Right renal pelvis (tissue), 4 donors: ENCODE measurements at places on chromosomes 12 and 14. TPM values are rescaled to one million over a fixed set of nuclear protein-coding genes. Genes with fewer than 3 reads are reported as not detected.

DNA sequence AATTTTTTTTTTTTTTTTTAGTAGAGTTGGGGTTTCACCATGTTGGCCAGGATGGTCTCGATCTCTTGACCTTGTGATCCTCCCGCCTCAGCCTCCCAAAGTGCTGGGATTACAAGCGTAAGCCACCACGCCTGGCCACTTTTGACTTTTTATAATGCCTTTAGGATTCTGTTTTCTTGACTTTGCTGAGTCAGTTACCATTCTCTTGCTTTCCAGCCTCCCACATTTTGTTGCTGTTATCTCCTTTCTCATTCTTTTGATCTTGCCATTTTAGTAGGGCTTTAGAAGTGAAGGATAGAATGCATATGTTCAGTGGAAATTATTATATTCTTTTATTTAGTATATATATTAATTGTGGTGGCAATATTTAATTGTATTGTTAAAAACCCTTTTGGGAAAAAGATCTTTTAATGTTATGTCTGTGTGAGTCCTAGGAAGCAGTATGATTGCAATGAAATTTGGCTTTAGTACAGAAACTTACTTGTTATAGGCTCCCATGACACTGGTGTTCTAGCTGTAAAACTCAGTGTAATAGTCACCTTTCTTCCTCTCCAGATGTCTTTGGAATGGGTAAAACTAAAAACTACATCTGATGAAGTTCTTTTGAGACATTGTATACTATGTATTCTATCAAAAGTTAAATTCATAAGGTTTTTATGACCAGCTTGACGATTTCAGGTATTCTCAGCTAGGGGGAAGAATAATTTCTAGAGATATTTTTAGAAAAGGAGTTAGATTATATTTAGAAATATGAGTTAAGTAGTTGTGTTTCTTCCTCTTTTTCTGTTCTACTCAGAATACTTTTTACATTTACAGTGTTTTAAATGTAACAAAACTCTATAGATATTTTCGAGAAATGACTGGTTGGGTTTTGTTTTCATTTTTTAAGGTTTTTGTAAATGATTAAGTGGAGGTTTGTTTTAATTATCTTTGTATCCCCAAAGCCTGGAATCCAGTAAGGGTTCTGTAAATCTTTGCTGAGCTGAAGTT is 74.7 kb downstream of the APAF1 start:
- DNase-seq: no peak

DNA sequence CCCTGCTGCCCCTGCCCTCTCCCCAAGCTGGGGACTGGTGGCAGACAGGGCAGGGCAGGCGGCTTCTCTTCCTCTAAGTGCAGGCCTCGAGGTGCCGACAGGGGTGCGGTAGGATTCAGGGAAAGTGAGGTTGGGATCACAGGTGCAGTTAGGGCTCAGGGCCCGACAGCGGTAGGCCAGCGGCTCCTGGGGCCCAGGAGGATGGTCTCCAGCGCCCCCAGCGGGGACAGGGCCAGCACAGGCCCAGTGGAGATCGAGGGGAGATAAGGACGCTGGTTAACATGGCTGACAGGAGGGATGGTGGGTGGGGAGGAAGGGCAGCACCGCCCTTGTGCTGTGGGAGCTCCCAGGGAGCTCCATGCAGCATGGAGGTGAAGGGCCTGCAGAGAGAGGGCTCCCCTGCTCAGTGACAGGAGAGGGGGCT is 935 bp upstream of the CRIP1 start:
- DNase-seq: no peak

- DNase-seq: no peak
Observed at GRCh38 chr12:87231818-87232217, 797.4 kb downstream of the C12orf50 start.

- no peak for DNase-seq
Observed at GRCh38 chr12:79844693-79845092, 90.2 kb downstream of the PPP1R12A start.

DNA sequence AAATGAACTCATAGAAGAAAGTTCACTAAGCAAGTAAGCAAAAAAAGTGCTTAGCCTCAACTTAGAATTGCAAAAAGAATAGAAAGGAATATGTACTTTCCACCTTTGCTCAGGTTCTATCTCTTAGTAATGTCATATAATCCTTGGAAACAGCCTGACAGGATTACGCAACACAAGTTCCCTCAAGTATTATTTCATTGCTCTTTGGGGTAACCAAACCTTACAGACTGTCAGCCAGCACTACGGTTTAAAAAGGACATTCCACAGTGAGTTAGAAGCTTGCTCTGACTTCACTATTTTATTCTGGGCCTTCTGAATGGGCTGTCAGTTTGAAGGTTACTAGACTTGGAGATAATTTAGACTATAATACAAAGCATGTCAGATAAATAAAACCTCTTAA is 264.0 kb downstream of the ATXN7L3B start:
- DNase-seq: no peak

- DNase-seq: no peak
Observed at GRCh38 chr12:11580125-11580751, 69.2 kb upstream of the ETV6 start.

GRCh38 chr14:100448376-100448775 is 125.2 kb downstream of the SLC25A47 start:
- DNase-seq: no peak

- no peak for DNase-seq
Observed at GRCh38 chr12:9039397-9039977, 50.1 kb downstream of the KLRG1 start.

GRCh38 chr14:87203346-87203745 is 789.6 kb downstream of the GALC start:
- DNase-seq: no peak

DNA sequence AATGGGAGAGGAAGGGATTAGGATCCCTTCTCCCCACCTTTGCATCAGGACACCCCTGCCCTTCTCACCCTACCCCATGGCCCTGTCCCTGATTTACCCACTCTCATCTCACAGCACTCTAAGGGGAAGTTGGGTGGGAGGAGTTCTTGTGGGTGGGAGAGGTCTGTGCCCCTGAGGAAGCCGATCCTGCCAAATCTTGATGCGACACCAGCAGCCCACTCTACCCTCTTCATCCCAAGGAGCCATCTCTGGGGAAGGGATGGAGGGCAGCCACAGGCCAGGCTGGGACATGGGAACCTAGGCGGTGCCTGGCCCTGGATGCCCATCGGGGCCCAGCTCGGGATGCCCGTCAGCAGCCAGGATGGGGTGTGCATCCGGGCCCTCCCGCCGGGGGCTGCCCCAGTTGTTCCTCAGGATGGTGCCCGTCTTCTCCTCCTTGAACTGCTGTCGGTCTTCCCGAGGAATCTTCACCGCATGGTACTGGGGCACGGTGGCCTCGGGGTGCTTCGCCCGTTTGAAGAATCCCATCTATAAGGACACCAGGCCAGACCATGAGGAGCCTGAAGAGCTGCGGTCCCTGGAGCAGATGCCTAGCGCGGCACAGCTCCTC is 22.8 kb downstream of the ITGA7 start:
- DNase-seq: no peak

DNA sequence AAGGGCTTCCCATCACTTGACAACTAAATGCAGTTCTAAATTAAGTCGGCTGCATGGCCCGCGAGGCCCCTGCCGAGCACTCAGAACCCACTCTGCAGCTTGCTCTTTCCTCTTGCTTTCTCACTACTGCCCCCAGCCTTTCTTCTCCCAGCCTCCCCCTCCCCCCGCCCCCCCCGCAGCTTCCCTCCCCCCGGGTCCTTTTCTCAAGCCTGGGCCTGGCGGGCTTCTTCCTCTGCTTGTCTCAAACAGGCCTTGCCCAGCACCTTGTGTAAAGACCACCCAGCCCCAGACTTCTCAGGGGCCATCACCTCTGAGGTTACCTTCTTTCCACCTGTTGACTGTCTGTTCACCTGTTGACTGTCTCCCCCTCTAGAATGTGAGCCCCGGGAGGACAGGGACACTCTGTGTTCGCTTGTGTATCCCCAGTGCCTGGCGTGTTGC is 1.1 kb downstream of the CYP46A1 start:
- DNase-seq: no peak

GRCh38 chr14:68212361-68212760 is 392.8 kb downstream of the RAD51B start:
- no peak for DNase-seq

DNA sequence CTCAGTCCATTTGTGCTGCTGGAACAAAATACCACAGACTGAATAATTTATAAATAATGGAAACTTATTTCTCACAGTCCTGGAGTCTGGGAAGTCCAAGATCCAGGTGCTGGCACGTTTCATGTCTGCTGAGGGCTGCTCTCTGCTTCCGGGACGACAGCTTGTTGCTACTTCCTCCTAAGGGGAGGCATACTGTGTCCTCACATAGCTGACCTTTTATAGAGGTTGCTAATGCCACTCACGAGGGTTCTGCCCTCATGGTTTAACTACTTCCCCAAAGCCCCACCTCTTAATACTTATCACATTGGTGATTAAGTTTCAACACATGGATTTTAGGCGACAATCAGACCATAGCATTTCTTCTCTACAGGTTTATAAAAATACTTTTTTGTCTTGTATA is 411.1 kb downstream of the NRXN3 start:
- DNase-seq: no peak

DNA sequence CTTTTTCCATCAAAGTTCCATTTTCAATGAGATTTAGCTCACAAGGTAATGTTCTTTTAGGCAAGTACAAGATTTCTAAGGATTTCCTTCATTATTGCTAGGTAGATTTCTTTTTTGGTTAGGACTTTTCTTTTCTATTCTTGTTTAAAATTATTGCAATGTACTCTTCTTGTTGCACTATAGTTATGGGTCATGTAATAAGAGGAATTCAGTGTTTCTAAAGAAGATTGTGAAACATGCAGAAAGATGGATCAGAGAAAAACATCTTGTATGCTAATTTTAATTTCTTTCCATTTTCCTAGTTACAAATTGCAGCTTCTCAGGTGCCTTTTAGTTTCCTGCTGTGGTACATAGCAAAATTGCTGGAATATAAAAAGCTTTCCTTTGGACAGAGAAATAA is 56.1 kb downstream of the BTG1 start:
- no peak for DNase-seq

DNA sequence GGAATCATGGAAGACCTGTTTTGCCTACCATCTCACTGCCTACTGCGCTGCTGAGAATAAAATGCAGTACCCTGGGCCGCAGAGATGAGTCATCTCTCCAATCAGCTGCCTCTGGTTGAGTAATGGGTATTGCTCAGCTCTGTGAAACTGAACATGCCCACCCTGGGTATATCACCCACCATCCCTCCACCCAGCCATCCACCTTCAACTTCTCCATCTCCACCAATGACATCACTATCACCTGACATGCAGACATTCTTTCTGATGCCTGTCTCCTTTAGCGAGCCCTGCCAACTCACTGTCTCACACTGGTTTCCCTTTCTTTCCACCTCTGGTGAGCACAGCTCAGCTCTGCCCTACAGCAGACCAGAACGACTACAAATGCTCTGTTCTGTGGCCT is 33.6 kb downstream of the E2F7 start:
- DNase-seq: no peak

GRCh38 chr14:63452796-63453195 is 90.4 kb downstream of the PPP2R5E start:
- no peak for DNase-seq

The GPR137C gene
- 9.7 TPM for polyA plus RNA-seq

The GRIN2B gene
- 1.3 TPM for polyA plus RNA-seq

The ERC1 gene
- polyA plus RNA-seq: 40.8 TPM

The PPP4R4 gene
- polyA plus RNA-seq: 0.26 TPM

The PRB2 gene
- polyA plus RNA-seq: not detected

The PAX9 gene
- 0.24 TPM for polyA plus RNA-seq

The IAPP gene
- not detected for polyA plus RNA-seq
